Muscle of leg (tissue), 16 donors: ENCODE measurements at places on chromosomes 2 and 18. TPM values are rescaled to one million over a fixed set of nuclear protein-coding genes. Genes with fewer than 3 reads are reported as not detected.
A peak's percentile ranks its signal among the peaks of the same experiment; 100 is the strongest.

Gene PRSS56
- 2.6 TPM for total RNA-seq

Gene KCNIP3
- total RNA-seq: 5.8 TPM

Gene TUBA3E
- total RNA-seq: not detected

Gene TSPYL6
- 0.04 TPM for total RNA-seq

Gene DYNAP
- total RNA-seq: not detected

Gene YPEL5
- 33.4 TPM for total RNA-seq

DNA sequence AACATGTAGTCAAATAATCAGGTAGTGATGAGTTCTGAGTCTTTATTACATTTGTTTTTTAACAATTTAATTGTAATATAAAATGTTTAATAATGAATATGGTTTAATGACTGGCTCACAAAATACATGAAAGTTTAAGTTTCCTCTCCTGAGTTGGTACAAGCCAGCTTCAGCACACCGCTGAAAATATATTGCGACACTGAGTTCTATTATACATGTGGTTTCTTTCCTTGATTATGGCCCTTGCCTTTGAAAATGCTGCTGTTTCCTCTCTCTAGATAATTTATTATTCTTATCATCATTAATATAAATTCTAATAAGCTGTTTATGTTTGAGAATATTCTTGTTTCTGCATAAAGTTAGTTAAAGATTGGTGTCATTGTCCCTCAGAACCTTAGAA is 249.3 kb downstream of the PARD3B start:
- no peak overlapping the region for H3K27ac ChIP-seq
- no peaks in the 10 kb centered on the region for H3K27me3 ChIP-seq
- H3K36me3 ChIP-seq: no peaks in the 10 kb centered on the region
- no peak overlapping the region for H3K4me3 ChIP-seq
- no peak for DNase-seq

- no peaks in the 10 kb centered on the region for H3K36me3 ChIP-seq
- no peaks in the 10 kb centered on the region for H3K27me3 ChIP-seq
- no peak overlapping the region for H3K4me3 ChIP-seq
- no peak for DNase-seq
- H3K4me1 ChIP-seq: no peaks in the 10 kb centered on the region
- no peak overlapping the region for H3K27ac ChIP-seq
Measured at GRCh38 chr18:76504749-76505148, 9.7 kb upstream of the ZNF516 start.

DNA sequence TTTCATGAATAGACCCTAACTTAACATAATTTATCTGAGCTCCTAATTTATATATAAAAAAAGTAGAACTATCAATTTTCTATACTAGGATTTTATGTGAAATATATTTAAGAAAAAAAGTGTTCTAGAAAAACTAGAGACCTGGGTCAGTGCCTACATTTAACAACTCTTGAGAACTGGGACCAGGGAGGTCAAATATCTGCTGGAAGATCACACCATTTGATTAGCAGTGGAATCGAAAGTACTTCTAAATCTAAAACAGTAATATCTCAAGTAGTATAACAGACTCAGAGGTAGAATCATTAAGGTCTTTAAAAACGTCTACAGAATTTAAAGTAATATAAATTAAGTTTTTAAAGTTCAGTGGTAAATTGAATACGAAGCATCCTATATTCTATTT is 34.6 kb downstream of the PPP3R1 start:
- H3K4me1 ChIP-seq: peaks cover 3% of the 10 kb centered on the region
- H3K27ac ChIP-seq: no peak overlapping the region

- H3K4me1 ChIP-seq: no peaks in the 10 kb centered on the region
- H3K27ac ChIP-seq: no peak overlapping the region
- no peak for DNase-seq
- H3K27me3 ChIP-seq: no peaks in the 10 kb centered on the region
- no peaks in the 10 kb centered on the region for H3K36me3 ChIP-seq
Measured at GRCh38 chr2:144559681-144560080, 39.8 kb upstream of the ZEB2 start.

- peaks cover 4% of the 10 kb centered on the region for H3K4me1 ChIP-seq
- no peak overlapping the region for H3K27ac ChIP-seq
- peaks cover 29% of the 10 kb centered on the region for H3K36me3 ChIP-seq
- no peak for DNase-seq
- H3K4me3 ChIP-seq: no peak overlapping the region
Measured at GRCh38 chr18:62976227-62976626, 260.9 kb downstream of the PHLPP1 start.

DNA sequence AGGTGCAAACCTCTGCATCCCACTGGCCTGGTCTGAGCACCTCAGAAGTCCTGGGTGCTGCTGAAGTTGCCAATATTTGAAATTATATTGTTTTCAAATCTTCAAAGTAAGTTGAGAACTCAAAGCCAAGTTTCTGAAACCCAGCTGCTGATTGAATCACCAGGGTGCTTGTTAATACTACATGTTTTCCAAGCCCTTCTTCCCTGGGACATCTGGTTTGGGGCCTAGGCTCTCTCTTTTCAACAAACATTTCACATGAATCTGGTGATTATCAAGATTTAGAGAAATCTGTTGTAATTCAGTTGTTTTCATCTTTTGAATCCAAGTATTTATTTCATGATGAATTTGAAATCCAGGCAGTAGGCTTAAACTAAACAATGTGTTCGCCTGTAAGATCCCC is 24.4 kb downstream of the MLPH start:
- H3K27ac ChIP-seq: peak overlapping the region; percentile 51
- no peaks in the 10 kb centered on the region for H3K36me3 ChIP-seq
- H3K4me1 ChIP-seq: peaks cover 40% of the 10 kb centered on the region
- H3K4me3 ChIP-seq: no peak overlapping the region
- no peaks in the 10 kb centered on the region for H3K27me3 ChIP-seq
- peak; percentile 86 for DNase-seq

DNA sequence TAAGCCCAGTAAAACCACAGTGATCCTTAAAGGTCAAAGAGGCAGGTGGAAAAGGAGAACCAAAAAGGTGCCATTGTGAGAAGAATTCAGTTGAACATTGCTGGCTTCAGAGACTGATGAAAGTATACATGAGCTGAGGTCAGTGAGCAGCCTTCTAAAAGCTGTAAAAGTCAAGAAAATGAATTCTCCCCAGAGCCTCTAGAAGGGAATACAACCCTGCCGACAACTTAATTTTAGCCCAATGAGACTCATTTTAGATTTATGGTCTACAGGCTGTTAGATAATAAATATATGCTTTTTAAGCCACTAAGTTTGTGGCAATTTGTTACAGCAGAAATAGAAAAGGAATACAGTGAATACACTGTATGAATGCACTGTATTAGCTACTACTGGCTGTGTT is 911.4 kb downstream of the TRIB2 start:
- no peaks in the 10 kb centered on the region for H3K27me3 ChIP-seq
- H3K4me1 ChIP-seq: no peaks in the 10 kb centered on the region
- no peak overlapping the region for H3K4me3 ChIP-seq
- no peak overlapping the region for H3K27ac ChIP-seq

DNA sequence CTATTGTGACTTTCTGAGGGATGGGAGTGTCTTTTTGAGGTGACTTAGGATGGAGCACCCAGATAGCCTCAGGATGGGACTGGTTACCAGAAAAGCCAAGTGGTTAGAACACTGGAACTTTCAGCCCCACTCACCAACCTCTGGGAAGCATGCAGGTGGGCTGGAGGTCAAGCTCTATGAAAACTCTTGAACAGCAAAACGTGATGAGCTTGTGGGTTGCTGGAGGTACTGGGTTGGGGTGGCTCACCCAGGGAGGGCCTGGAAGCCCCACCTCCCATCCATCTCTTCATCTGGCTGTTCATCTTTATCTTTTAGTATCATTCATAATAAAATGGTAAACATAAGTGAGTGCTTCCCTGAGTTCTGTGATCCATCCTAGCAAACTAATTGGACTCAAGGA is 216.4 kb downstream of the SPP2 start:
- no peak overlapping the region for H3K27ac ChIP-seq
- no peaks in the 10 kb centered on the region for H3K4me1 ChIP-seq
- H3K27me3 ChIP-seq: peaks cover 2% of the 10 kb centered on the region
- no peak for DNase-seq
- H3K4me3 ChIP-seq: no peak overlapping the region

GRCh38 chr2:198385326-198385725 is 580.9 kb downstream of the PLCL1 start:
- H3K27me3 ChIP-seq: no peaks in the 10 kb centered on the region
- no peaks in the 10 kb centered on the region for H3K4me1 ChIP-seq
- H3K27ac ChIP-seq: no peak overlapping the region
- H3K4me3 ChIP-seq: no peak overlapping the region
- no peak for DNase-seq

GRCh38 chr18:44465381-44465841 is 215.3 kb upstream of the SETBP1 start:
- H3K36me3 ChIP-seq: no peaks in the 10 kb centered on the region
- H3K4me3 ChIP-seq: no peak overlapping the region
- H3K27me3 ChIP-seq: no peaks in the 10 kb centered on the region
